Heart right ventricle (tissue), 16 donors: ENCODE measurements at places on chromosomes 12 and 14. TPM values are rescaled to one million over a fixed set of nuclear protein-coding genes. Genes with fewer than 3 reads are reported as not detected.

CFAP251 gene
- 3.5 TPM for total RNA-seq

GRCh38 chr12:44852483-44852882, 23.6 kb downstream of the NELL2 start:
- no peak for DNase-seq

FBLN5 gene
- 91.5 TPM for total RNA-seq

- DNase-seq: peak; percentile 13
Measured at GRCh38 chr12:124469193-124469888, 98.1 kb downstream of the NCOR2 start.

MFAP5 gene
- total RNA-seq: 12.3 TPM

TMEM121 gene
- total RNA-seq: 1.8 TPM

GRCh38 chr12:91603060-91603459, 420.4 kb upstream of the DCN start:
- no peak for DNase-seq

GRCh38 chr12:46351138-46351537, 21.4 kb downstream of the SLC38A2 start:
- no peak for DNase-seq

GRCh38 chr12:946212-946611, 3.3 kb downstream of the RAD52 start:
- DNase-seq: no peak

B3GNT4 gene
- not detected for total RNA-seq

DNA sequence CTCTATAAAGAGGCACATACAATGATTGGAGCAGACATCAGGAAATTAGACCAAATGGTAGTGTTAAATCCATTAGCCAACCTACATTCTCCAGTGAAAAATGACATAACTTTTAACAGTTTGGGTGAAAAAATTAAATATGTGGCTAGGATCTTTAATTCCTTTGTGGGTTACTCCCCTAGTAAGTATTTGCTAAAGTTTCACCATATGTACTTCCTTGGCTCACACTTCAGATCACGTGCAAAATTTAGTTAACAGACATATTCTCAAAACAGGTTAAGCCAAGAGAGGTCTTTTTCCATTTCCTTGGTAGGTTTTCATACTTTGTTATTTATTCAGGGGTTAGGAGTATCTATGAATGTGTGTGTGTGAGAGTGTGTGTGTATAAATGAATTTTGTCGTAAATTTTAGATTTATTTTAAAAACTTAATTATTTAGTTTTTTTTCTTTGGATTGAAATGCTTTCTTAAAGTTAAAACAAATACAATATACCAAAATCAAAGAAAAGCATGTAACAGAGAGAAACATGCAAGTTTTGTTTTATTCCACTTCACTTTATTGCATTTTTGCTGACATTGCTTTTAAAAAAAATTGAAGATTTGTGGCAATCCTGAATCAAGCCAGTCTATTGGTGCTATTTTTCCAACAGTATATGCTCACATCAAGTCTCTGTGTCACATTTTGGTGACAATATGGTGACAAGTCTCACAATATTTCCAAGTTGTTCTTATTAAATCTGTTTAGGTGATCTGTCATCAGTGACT, 258.7 kb downstream of the FLRT2 start:
- DNase-seq: no peak

LTB4R gene
- total RNA-seq: 1.7 TPM
